Dermis microvascular lymphatic vessel endothelial cell (primary cell): ENCODE measurements at places on chromosomes 11 and 22. TPM values are rescaled to one million over a fixed set of nuclear protein-coding genes. Genes with fewer than 3 reads are reported as not detected.

Gene IGF2
- total RNA-seq = 1.9 and 22.0 TPM in 2 replicates

Gene ZP1
- 0.13 TPM in 1 of 2 replicates, not detected in the other for total RNA-seq

Gene MMP3
- total RNA-seq = not detected in 2 replicates

Gene SIDT2
- 6.4 and 12.1 TPM in 2 replicates for total RNA-seq

Gene CD3E
- total RNA-seq = not detected in 2 replicates
